Right renal pelvis (tissue), 4 donors: ENCODE measurements at places on chromosomes 7 and 10.

DNA sequence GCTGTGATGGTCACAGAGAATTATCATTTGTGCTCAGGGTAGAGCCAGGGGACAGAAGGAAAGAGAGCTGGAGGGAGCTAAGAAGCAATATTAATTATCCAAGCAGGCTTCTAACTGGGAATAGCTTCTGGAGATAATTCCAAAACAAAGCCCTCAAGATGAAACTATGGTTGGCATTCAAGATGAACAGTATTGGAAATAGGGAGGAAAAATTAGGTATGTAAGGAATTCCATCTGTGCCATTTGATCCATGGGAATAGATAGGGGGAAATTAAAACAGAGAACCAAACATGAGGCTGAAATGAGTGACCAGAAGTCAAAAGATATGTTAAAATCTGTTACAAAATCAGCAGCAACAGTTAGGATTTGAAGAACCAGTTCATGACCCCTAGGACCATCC is 75.3 kb downstream of the NDUFB2 start:
- no peak for DNase-seq

- DNase-seq: no peak
These were observed 174.7 kb upstream of the TCF7L2 start for GRCh38 chr10:112775381-112775780.

DNA sequence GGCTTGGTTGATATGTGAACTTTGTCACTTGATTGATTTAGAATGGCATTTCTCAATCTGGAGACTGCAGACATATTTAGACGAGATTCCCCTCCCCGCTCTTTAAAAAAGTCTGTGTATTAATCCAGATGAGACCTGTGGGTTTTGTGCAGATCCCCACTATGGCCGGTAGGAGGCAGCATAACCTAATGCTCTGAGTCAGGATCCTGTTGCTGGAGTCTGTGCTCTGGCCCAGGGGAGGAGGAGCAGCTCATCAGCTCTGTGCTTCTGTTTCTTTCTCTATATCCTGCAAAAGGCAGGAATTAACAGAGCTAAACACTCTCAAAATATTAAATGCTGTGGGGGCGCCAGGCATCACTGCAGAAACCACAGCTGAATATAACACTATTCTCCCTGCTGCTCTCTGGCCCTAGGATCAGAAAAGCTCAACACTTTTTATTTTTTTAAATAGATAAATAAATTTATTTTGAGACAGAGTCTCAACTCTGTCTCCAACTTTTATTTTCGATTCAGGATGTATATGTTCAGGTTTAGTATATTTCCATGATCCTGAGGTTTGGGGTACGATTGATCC is 23.9 kb upstream of the SEPHS1 start:
- DNase-seq: peak; percentile 77

- no peak for DNase-seq
These were observed 11.9 kb upstream of the XPNPEP1 start for GRCh38 chr10:109934958-109935793.

DNA sequence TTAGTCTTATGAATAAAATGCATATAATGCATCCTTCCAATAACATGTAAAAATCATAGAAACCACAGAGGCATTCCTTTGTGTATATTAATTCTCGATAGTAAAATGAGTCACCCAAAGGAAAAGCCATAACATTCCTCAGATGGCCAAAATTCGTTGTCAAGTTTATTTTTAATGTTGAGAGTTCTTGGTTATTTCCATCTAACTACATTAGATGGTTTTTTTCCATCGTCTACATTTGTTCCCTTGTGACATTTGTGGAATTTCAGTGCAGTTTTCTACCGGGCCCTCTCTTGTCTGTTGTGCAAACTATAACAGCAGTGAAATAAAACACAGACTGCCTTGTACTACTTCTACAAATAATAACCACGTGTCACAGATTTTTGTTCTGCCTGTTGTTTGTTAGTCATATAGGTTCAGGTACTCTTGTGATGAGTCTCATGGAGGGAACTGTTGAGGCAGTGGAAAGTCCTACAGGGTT is 54.7 kb upstream of the CCAR1 start:
- no peak for DNase-seq

DNA sequence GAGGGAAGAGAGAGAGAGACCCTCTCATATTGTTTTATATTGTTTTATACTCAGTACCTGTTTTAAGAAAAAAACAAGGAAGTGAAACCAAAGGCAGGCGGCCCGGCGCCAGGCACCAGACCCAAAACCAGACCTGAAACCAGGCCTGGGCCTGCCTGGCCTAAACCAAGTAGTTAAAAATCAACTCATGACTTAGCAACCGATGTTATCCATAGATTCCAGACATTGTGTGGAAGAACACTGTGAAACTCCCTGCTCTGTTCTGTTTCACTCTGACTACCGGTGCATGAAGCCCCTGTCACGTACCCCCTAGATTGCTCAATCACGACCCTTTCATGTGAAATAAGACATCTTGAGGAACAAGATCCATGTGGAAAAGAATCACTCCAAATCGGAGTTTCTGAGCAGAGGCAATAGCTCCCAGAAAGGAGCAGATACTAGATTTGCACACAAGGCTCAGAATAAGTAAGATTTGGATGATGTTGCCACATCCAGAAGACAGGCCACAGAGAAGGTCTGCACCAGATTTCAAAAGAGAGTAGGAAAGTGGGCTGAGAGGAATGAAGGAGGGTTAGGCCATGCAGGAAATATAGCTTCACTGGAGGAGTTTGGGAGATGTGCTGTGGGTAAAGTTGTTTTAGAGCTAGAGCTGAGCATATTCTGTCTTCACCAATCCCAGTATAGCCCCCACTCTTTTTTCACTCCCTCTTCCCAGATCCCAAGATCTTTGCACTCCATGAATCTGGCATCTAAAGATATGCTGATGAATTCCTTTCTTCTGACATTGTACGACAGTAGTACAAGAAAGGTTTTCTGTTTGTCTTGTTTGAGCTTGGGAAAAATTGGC is 8.8 kb upstream of the ZNF248 start:
- DNase-seq: no peak

GRCh38 chr10:133131734-133132472 is 28.1 kb upstream of the KNDC1 start:
- DNase-seq: no peak

- DNase-seq: no peak
These were observed 4.7 kb downstream of the TMEM236 start for GRCh38 chr10:17756557-17757217.

GRCh38 chr10:63712717-63713115 is 191.5 kb downstream of the REEP3 start:
- no peak for DNase-seq

GRCh38 chr10:78942091-78942501 is 126.7 kb upstream of the ZMIZ1 start:
- DNase-seq: no peak

GRCh38 chr7:945147-945555 is 9.3 kb downstream of the ADAP1 start:
- DNase-seq: no peak

GRCh38 chr10:112227331-112227987 is 43.9 kb upstream of the GPAM start:
- DNase-seq: no peak

DNA sequence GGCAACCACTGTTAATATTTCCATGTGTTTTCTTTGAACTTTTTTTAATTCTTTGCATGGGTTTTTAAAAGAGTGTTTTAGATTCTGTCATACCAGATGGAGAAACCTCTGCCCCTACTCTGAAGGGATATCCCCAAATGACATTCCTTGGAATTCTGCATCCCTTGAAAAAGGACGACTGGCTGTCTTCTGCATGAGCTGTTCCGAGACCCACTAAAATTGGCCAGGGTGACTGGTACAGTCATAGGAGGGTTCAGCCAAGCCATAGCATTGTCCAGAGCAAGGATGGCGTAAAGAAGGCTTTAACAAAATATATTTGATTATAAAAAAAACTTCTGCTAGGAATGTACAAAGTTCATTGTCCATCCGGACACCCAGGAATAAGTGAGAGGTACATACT is 952.9 kb downstream of the NRG3 start:
- DNase-seq: no peak

GRCh38 chr10:44863344-44864047 is 47.6 kb upstream of the TMEM72 start:
- DNase-seq: no peak

GRCh38 chr7:140402178-140402835 is 1.6 kb upstream of the RAB19 start:
- DNase-seq: no peak

- no peak for DNase-seq
These were observed 81.3 kb downstream of the RAPGEF5 start for GRCh38 chr7:22275661-22276060.

DNA sequence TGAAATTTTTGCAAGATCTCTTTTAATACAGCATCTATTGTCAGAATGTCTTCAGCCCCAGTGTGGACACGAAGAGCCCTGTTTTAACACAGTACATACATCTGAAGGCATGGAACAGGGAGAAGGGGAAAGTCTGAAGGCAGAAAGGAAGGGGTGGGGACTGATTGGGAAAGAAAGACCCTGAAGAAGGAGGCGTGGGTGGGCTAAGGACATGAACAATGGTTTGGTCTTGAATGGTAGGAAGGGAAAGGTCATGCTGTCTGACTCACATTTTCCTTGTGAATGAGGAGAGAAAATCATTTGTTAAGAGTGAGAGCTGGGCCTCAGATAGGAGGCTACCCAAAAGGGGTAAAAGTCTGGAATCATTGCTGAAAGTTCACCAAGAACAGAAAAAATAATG is 297.1 kb downstream of the GALNT17 start:
- no peak for DNase-seq

- DNase-seq: no peak
These were observed 154.1 kb upstream of the PDE1C start for GRCh38 chr7:32224276-32224675.

DNA sequence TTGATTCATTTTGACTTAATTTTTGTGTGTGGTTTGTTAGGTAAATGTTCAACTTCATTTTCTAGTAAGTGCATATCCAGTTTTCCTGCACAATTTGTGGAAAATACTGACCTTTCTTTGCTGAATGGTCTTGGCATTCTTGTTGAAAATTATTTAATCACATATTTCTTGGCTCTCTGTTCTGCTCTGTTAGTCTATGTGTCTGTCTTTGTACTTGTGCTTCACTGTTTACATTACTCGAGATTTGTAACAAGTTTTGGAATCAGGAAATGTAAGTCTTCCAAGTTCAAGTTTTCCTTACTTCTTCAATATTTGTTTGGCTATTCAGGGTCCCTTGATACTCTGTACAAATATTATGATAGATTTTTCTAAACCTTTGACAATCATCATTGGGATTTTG is 838.2 kb upstream of the POM121L12 start:
- DNase-seq: no peak

DNA sequence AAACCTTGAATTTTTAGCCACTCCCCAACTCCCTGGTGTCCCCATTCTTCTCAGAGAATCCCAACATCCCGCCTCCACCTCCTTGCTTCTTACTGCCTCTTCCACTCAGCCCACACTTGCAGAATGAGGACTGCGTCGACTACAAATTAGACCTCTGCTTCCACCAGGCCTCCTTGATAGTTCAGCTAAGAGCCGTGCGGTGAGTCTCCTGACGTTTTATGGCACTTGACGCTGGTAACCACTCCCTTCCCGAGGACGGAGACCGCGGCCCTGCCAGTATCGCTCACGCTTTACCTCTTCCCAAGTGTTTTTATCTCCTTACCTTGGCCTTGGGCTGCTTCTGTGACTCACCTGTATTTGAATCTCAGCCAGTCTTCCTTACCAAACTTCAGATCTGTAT is 31.1 kb downstream of the RBM17 start:
- DNase-seq: no peak

GRCh38 chr7:37218956-37219355 is 229.7 kb downstream of the ELMO1 start:
- DNase-seq: no peak

DNA sequence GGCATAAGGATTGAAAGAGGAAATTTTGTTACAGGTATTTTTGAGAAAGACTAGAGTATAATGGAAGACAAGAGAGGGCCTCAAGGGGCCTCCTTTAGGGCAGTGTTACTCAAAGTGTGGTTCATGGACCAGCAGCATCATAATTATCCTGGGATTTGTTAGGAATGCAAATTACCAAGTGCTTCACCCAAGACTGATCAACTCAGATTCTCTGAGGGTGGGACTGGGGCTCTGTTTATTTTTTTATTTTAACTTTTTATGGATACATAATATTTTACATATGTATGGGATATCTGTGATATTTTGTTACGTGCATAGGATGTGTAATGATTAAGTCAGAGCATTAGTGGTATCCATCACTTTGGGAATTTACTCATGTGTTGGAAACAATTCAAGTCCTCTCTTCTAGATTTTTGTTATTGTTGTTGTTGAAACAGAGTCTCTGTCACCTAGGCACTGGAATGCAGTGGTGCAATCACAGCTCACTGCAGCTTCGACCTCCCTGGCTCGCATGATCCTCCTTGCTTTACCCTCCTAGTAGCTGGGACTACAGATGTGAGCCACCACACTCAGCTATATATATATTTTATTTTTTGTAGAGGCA is 2.2 kb upstream of the KCTD7 start:
- DNase-seq: no peak

DNA sequence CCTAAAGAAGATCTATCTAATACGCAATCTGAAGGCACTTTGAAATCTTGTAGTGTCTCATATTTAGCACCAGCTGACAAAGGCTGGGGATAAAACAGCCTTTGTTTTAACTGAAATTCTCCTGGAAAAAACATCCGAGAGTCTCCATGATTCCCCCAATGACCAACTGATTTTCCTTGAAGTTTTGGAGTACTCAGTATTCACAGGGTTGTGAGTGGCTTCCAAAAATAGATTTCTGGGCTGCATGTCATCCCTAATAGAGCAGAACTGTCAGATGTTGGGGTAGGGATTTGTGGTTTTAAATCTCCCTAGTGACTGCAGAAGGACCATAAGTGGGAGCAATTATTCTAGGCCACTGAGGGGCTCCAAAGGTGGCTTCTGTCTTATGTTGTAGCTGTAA is 206.4 kb downstream of the TAX1BP1 start:
- no peak for DNase-seq

- DNase-seq: no peak
These were observed 40.4 kb downstream of the CNNM1 start for GRCh38 chr10:99369551-99369950.

DNA sequence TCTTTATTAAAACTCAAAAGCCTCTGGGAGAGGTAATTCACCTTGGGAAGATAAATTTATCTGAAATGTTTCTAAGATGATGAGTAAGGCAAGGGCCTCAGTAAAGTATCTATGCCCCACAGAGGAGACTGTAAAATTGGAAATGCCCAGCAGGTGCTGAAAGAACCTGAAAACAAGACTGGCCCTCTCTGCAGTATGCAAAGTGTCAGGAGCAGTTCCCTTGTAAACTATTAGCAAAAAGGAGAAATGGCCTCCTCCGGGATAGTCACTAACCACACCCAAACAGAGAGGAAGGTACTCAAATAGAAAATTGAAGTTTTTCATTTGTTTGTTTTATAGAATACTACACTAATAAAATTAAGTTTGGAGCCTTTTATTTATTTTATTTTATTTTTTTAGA is 81.2 kb downstream of the FZD1 start:
- no peak for DNase-seq
